WTC11 (cell line): ENCODE measurements at places on chromosomes 2 and 18. TPM values are rescaled to one million over a fixed set of nuclear protein-coding genes. Genes with fewer than 3 reads are reported as not detected.

DNA sequence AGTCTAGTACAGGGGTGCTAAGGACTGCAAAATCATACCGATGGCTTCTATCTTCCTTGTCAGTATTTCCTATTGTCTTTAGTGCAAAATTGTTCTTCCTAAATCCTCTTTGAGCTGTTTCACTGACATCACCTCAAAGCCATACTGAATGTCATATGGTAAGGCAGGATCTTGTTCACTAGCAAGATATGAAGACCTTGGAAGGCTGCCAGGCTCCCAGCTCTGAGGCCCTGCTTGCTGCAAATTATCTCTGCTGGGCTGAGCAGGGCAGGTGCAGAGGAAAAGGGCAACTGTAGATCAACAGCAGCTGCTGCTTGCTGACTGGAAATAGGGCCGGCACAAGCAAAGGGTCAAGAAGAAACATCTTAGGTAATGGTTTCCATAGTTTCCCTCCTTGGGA is 58.2 kb downstream of the PMAIP1 start:
- no peaks in the 10 kb centered on the region for H3K27me3 ChIP-seq
- H3K4me3 ChIP-seq: no peak overlapping the region
- no peaks in the 10 kb centered on the region for H3K36me3 ChIP-seq
- H3K4me1 ChIP-seq: peaks cover 11% of the 10 kb centered on the region
- no peak for DNase-seq

Gene CRYBA2
- not detected in 3 replicates for total RNA-seq

DNA sequence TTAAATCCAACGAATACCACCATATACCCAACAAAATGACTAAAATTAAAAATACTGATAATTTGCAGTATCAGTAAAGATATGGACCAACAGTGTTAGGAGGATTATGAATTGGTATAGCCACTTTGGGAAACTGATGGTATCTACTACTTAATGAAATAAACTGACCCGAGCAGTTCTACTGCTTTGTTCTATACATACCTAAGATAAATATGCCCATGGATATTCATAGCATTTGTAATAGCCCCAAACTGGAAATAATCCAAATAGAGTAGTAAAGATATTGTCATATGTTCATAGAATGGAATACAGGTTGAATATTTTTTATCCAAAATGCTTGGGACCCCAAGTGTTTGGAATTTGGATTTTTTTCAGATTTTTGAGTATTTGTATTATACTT is 20.7 kb downstream of the PPP1CB start:
- H3K27ac ChIP-seq: no peak overlapping the region
- no peaks in the 10 kb centered on the region for H3K27me3 ChIP-seq
- H3K36me3 ChIP-seq: peaks cover 8% of the 10 kb centered on the region
- H3K4me1 ChIP-seq: peaks cover 14% of the 10 kb centered on the region

- DNase-seq: peak; percentile 19
- H3K27me3 ChIP-seq: no peaks in the 10 kb centered on the region
- peaks cover 19% of the 10 kb centered on the region for H3K4me1 ChIP-seq
- H3K4me3 ChIP-seq: no peak overlapping the region
- no peaks in the 10 kb centered on the region for H3K36me3 ChIP-seq
- no peak overlapping the region for H3K27ac ChIP-seq
Observed at GRCh38 chr2:108074946-108075345, 88.6 kb downstream of the SLC5A7 start.

Gene DSC3
- 2.1 to 2.8 TPM (median 2.6 TPM) in 3 replicates for total RNA-seq

- H3K27ac ChIP-seq: no peak overlapping the region
- H3K27me3 ChIP-seq: no peaks in the 10 kb centered on the region; the same call in 1 of the 2 replicates
- peaks cover 17% of the 10 kb centered on the region for H3K4me1 ChIP-seq
- H3K36me3 ChIP-seq: no peaks in the 10 kb centered on the region
- no peak for DNase-seq
Observed at GRCh38 chr2:223841436-223842190, 4.2 kb upstream of the AP1S3 start.

DNA sequence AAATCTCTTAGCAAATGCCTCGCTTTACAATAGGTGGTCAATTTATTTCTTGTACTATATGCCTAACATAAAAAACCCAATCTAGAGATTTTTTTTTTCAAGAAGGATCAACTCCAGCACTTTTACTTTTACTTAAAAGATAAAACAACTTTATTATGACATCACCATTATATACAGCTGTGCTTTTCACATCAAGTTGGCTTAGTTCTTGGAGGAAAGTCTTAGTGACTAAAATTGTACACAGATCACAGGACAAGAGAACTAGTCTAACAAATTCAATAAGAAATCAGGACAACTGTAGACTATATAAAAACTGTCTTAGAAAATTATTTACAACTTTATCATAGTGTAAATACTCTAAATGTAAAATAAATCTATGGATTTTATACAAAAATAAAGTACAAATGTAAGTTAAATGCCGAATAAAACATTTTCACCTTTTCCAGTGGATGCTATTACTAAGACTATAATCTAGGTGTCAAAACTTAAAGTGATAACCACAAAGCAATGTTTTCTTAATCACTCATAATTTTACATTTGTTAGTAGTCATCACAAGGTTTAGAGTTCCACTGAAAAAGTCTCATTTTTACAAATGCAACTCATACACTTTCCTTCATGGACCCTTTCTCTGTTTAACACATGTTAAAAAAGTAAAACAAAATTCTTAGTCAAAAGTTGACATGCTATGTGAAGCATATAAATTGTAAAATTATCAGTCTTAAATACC is 5.4 kb upstream of the CD302 start:
- H3K4me1 ChIP-seq: 0 out of 2 replicates have a peak, but pooled peaks cover 5% of the 10 kb centered on the region
- DNase-seq: no peak
- no peak overlapping the region for H3K27ac ChIP-seq
- peaks cover 21% of the 10 kb centered on the region for H3K27me3 ChIP-seq

GRCh38 chr2:32277674-32278477 is at the start of gene YIPF4:
Gene YIPF4 (plus strand): TSS chr2:32277904. CDS start chr2:32278156, 252 bp downstream.
- peaks cover 9% of the 10 kb centered on the region for H3K4me1 ChIP-seq
- peaks cover 13% of the 10 kb centered on the region for H3K27me3 ChIP-seq
- peaks cover 5% of the 10 kb centered on the region for H3K36me3 ChIP-seq
- peak within 1 kb of the TSS; percentile 94 for H3K27ac ChIP-seq
- DNase-seq: peak; percentile 75

Gene TUBA3D
- 0.25 to 0.28 TPM in 2 of 3 replicates, not detected in the other for total RNA-seq

DNA sequence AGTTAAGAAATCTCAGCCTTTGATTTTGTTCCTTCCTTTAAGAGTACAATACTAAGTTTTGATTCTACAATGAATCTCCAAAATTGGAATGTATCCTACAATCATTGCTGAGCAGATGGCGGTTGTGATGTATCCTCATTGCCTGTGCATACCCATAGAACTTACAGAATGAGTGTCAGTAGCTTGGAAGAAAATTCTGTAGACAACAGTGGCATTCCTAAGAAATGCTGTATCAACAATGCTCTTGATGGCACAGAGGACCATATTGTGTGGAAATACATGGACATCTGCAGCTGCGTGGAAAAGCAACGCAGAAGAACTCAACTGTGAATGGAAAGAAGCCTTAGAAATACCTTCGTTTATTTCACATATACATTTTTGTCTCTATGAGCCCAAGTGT is 30.2 kb downstream of the GAREM1 start:
- H3K4me3 ChIP-seq: no peak overlapping the region
- DNase-seq: no peak
- peaks cover 6% of the 10 kb centered on the region; the same call in 1 of the 2 replicates for H3K4me1 ChIP-seq

Gene CNGA3
- not detected in 3 replicates for total RNA-seq

GRCh38 chr18:74434466-74434865 is 22.6 kb downstream of the DIPK1C start:
- no peak overlapping the region for H3K4me3 ChIP-seq
- peaks cover 3% of the 10 kb centered on the region; the same call in 1 of the 2 replicates for H3K27me3 ChIP-seq
- H3K36me3 ChIP-seq: 0 out of 2 replicates have a peak, but pooled peaks cover 2% of the 10 kb centered on the region
- H3K27ac ChIP-seq: no peak overlapping the region
- no peak for DNase-seq

- peaks cover 57% of the 10 kb centered on the region for H3K4me1 ChIP-seq
- no peak overlapping the region for H3K4me3 ChIP-seq
- no peak overlapping the region for H3K27ac ChIP-seq
- peaks cover 17% of the 10 kb centered on the region for H3K27me3 ChIP-seq
- H3K36me3 ChIP-seq: no peaks in the 10 kb centered on the region
- DNase-seq: no peak
Observed at GRCh38 chr2:64649626-64650025, 4.1 kb downstream of the SERTAD2 start.

Gene SP140L
- total RNA-seq: 2.7 to 3.8 TPM (median 3.2 TPM) in 3 replicates

GRCh38 chr2:20862850-20863249 is 39.9 kb upstream of the LDAH start:
- peaks cover 9% of the 10 kb centered on the region for H3K27me3 ChIP-seq
- no peak overlapping the region for H3K27ac ChIP-seq
- no peak overlapping the region for H3K4me3 ChIP-seq
- DNase-seq: no peak

Gene CTIF
- total RNA-seq: 18.9 to 28.5 TPM (median 20.4 TPM) in 3 replicates

GRCh38 chr2:24779116-24779515 is 14.1 kb downstream of the PTRHD1 start:
- H3K4me3 ChIP-seq: no peak overlapping the region
- peaks cover 20% of the 10 kb centered on the region for H3K4me1 ChIP-seq
- no peaks in the 10 kb centered on the region for H3K27me3 ChIP-seq
- no peak for DNase-seq
- peaks cover 3% of the 10 kb centered on the region for H3K36me3 ChIP-seq

DNA sequence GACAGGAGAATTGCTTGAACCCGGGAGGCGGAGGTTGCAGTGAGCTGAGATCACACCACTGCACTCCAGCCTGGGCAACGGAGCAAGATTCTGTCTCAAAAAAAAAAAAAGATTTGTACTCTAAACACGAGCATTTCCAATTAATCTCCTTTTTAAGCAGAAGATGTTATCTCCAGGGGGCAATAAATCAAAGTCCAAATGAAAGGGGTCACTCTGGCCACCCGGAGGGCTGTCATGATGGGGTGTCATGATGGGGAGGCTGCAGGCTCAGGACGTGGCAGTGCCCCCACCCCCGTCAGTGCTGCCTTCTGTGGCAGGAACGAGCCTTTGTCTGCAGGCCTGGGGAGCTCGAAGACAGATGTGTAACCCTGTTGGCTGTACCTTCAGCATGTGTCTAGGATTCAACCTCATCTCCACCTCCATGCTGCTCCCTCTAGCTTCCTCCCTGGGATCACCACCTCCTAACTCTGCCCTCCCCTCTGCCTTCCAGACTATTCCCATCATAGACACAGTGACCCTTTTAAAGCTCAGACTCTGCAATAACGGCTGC is 76.9 kb upstream of the YWHAQ start:
- DNase-seq: no peak
- H3K27me3 ChIP-seq: no peaks in the 10 kb centered on the region
- no peak overlapping the region for H3K27ac ChIP-seq
- no peak overlapping the region for H3K4me3 ChIP-seq
- H3K36me3 ChIP-seq: no peaks in the 10 kb centered on the region

- no peaks in the 10 kb centered on the region for H3K36me3 ChIP-seq
- peaks cover 8% of the 10 kb centered on the region for H3K4me1 ChIP-seq
- no peak overlapping the region for H3K27ac ChIP-seq
- no peaks in the 10 kb centered on the region for H3K27me3 ChIP-seq
- no peak for DNase-seq
- H3K4me3 ChIP-seq: no peak overlapping the region
Observed at GRCh38 chr2:162166174-162166573, 14.1 kb upstream of the GCG start.

DNA sequence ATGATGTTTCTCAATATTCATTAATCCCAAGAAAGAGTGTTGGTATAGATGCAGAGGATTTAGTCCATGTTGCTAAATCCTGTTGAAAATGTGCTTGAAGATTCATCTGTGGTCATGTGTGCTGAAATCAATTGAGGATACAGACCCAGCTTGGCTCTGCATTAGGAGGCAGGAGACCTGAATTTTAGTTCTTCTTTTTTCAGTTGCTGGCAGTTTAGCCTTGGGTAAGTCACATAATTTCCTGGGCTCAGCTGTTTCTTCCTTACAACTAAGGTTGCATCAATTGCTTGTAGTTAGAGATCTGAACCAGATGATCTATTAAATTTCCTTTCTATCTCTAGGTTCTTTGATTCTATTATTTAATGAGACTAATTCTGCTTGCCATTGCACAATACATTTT is 54.4 kb downstream of the SETBP1 start:
- no peak overlapping the region for H3K4me3 ChIP-seq
- H3K4me1 ChIP-seq: peaks cover 24% of the 10 kb centered on the region
- H3K27me3 ChIP-seq: no peaks in the 10 kb centered on the region
- DNase-seq: no peak
- no peak overlapping the region for H3K27ac ChIP-seq

- H3K4me1 ChIP-seq: no peaks in the 10 kb centered on the region
- DNase-seq: no peak
- no peak overlapping the region for H3K4me3 ChIP-seq
- no peak overlapping the region for H3K27ac ChIP-seq
- no peaks in the 10 kb centered on the region for H3K27me3 ChIP-seq
Observed at GRCh38 chr18:73214970-73215369, 347.2 kb upstream of the NETO1 start.

Gene B3GNT2
- 26.2 to 32.2 TPM (median 29.4 TPM) in 3 replicates for total RNA-seq

DNA sequence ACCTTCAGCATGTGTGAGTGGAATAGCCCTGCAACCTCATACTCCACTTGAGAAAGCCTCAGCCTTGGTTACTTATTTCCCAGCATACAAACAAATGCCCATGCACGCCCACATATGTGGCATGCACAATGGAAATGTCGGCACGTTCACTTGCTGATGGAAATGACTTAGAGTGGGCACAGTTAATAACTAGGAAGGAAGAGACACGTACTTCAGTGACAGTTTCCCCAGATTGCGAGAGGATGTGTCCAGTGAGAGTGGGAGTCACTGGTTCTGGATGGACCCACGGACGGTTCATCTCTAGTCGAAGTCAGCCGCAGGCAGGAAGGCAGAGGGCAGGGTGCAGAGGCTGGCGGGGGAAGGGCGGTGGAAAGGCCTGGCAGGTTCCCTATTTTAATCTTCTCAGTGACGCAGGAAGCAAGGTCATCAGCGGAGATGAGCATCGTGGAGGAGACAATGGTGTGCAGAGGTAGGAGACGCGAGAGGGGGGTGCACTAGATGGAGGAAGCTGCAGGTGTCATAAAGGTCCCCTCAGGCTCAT is 350.7 kb upstream of the MYT1L start:
- H3K4me3 ChIP-seq: no peak overlapping the region; the same call in 1 of the 2 replicates
- H3K27ac ChIP-seq: peak overlapping the region; percentile 69; the same call in 1 of the 2 replicates
- peaks cover 5% of the 10 kb centered on the region; the same call in 1 of the 2 replicates for H3K27me3 ChIP-seq
- H3K36me3 ChIP-seq: no peaks in the 10 kb centered on the region
- DNase-seq: no peak
- H3K4me1 ChIP-seq: peaks cover 18% of the 10 kb centered on the region

GRCh38 chr18:40904295-40904694 is 1050.7 kb upstream of the PIK3C3 start:
- H3K36me3 ChIP-seq: no peaks in the 10 kb centered on the region
- H3K4me3 ChIP-seq: no peak overlapping the region
- peaks cover 40% of the 10 kb centered on the region for H3K4me1 ChIP-seq
- H3K27ac ChIP-seq: peak overlapping the region; percentile 34; the same call in 1 of the 2 replicates

Gene GIGYF2
- total RNA-seq: 49.3 to 53.1 TPM (median 52.0 TPM) in 3 replicates

Gene CLEC4F
- not detected in 3 replicates for total RNA-seq

- H3K27ac ChIP-seq: no peak overlapping the region
- H3K4me3 ChIP-seq: no peak overlapping the region
- DNase-seq: no peak
- H3K4me1 ChIP-seq: peaks cover 10% of the 10 kb centered on the region
- H3K27me3 ChIP-seq: peaks cover 23% of the 10 kb centered on the region
Observed at GRCh38 chr2:74576863-74577229, 22.3 kb downstream of the DOK1 start.

Gene STK39
- total RNA-seq: 20.5 to 22.1 TPM (median 21.6 TPM) in 3 replicates

Gene SGO2
- 29.9 to 34.1 TPM (median 30.5 TPM) in 3 replicates for total RNA-seq
